ENCODE measurements at places on chromosomes 16 and 17.

DNA sequence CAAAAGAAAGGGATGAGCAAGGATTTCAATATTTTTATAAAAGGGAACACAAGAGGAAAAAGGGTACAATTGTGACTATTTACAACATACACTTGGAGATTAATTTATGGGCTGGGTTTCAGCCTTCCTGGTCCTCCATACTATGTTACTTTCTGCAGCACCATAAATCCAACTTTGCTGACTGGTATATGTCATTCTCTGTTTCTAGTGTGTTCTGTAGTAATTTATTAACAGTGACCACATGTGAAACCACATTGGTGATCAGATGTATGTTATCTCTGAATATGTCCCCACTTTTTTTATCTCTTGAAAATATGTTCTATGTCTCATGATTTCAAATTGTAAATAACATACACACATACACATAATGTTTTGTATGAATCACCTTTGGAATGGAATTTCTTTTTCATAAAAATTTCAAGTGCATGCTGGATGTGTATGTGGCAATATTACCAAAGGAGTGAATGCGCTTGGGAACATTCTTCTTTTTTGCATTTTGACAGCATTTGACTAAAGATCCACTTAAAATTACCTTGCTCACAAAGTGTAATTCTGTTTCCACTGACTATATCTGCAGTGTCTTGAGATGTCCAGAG, 2.9 kb upstream of the LYRM9 start:
- DNase-seq, result no peak

- DNase-seq, result no peak
Measured at GRCh38 chr17:70259400-70259799, 90.1 kb downstream of the KCNJ2 start.

DNA sequence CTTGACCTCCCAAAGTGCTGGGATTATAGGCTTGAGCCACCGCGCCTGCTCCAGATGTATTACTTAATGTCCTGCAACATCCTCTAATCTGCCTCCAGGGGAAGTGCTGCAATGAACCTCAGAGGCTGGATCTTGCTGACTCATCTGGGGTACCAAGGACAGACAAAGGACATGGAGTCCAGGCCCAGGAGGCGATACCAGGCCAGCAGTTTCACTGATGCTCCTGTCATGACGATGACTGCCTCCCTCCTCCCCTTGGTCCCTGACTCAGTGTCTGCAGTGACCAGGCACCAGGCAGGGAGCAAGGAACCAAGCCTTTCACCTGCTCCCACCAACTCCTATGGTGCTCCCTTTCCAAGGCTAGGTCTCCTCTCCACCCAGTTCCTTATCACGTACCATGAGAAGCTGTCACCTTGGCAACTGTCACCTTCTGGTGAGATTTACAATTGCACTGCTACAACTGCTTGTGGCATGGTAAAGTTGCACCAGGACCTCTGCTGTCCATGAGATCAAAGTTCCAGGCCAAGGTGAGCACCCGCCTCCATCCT, 21.6 kb upstream of the PHOSPHO1 start:
- DNase-seq, result no peak

DNA sequence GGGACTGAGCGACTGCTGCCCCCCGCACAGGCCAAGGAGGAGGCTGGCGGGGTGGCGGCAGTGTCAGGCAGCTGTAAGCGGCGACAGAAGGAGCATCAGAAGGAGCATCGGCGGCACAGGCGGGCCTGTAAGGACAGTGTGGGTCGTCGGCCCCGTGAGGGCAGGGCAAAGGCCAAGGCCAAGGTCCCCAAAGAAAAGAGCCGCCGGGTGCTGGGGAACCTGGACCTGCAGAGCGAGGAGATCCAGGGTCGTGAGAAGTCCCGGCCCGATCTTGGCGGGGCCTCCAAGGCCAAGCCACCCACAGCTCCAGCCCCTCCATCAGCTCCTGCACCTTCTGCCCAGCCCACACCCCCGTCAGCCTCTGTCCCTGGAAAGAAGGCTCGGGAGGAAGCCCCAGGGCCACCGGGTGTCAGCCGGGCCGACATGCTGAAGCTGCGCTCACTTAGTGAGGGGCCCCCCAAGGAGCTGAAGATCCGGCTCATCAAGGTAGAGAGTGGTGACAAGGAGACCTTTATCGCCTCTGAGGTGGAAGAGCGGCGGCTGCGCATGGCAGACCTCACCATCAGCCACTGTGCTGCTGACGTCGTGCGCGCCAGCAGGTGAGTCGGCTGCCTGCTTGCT, 5.6 kb upstream of the TMEM88 start:
- no peak for DNase-seq

DNA sequence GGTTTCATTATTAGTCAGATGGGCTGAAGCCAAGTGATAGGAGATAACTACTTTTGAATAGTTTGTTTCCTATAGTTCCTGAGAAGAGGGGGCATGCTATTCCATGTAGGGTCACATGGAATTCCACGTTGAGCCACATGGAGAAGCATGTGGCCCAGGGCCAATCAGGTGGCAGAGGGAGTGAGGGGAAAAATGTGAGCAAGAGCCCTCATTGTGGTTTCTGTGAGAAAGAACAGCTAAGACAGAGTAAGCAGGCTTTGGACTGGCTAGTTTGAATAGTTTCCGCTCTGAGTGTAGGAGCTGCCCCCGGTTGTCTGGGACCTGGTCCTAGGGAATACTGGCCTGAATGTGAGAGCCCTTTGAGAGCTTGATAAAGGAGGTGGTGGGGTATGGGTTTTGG, 69.9 kb upstream of the CNTNAP4 start:
- DNase-seq, result no peak

- DNase-seq, result peak; percentile 94
Measured at GRCh38 chr16:51408357-51408756, 257.3 kb upstream of the SALL1 start.

GRCh38 chr17:67582673-67583081, 135.1 kb upstream of the NOL11 start:
- peak; percentile 91 for DNase-seq

DNA sequence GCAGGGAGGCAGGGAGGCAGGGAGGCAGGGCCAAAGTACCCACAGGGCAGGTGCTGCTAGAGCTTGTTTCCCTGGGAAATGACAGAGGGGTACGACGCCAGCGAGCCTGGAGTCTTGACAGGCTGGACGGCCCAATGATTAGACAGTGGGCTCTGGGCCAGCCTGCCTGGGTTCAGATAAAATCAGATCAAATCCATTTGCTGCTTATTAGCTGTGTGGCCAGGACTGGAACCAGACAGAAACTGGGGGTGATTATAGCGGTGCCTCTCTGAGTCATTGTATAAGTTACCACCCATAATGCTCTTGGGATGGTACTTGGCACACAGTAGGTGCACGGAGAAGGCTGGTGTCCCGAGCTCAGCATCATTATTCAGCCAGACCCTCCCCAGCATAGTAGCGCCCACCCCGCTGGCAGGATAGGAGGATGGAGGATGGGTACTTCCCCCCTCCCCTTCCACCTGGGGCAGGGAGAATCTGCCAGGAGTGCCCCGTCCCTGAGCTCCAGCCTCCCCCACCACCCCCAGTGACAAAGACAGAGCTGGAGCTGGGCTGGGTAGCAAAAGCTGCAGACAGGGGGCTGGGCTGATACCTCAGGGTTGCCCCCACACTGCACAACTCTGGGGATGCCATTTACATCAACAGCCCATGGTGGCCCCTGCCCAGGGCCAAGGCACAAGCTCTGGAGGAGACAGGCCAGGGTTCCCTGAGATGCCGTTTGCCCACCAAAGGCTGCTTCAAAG, 77.6 kb upstream of the TNRC6C start:
- DNase-seq, result no peak

DNA sequence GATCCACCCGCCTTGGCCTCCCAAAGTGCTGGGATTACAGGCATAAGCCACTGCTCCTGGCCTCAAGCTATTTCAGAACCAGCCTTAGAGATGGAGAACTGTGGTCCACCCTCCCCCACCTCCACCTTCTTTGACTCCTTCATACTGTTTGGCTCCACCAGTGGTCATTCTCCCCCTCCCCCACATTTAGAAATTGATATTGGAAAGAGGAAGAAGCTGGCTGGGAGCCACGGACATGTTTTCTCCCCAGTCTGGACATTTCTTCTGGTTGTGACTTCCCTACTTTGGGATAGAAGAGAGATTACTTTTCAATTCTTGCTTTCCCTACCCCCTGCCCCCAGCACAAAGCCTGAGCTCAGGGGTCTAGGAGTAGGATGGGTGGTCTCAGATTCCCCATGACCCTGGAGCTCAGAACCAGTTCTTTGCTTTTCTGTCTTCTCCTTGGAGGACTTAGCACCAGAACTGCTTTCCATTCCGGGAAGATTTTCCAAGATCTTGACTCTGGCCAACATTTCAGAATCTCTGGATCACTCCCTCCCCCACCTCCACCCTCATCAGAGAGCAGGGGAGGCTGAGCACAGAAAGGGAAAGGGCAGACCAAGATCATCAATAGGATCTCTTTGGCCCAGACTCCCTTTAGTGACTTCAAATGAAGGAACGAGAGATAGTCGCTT, 16.3 kb downstream of the CAVIN1 start:
- no peak for DNase-seq

GRCh38 chr16:75742424-75743047, 16.2 kb upstream of the CPHXL start:
- DNase-seq, result no peak

- no peak for DNase-seq
Measured at GRCh38 chr17:17041018-17041521, 1.2 kb upstream of the MPRIP start.

GRCh38 chr17:2863204-2863603, 67.0 kb downstream of the RAP1GAP2 start:
- no peak for DNase-seq

DNA sequence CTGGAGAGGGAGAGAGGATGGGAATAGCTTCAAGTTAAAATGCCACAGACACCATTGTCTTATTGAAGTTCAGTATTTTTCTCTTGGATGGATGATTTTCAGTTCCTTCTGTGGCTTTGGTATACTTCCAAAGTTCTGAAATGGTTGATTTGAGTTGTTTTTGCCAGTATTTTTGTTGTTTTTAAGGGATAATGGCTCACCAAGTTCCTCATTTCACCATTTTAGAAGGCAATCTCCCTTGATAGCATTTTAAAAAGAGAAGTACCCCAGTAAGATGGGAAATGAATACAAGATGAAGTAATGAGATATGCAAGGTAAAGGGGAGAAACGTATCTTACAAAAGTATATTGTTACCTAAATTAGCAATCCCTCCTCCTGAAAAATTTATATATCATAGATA, 18.5 kb upstream of the SPDYE4 start:
- DNase-seq, result no peak

GRCh38 chr17:41393294-41393693, 4.1 kb downstream of the KRT31 start:
- DNase-seq, result no peak

DNA sequence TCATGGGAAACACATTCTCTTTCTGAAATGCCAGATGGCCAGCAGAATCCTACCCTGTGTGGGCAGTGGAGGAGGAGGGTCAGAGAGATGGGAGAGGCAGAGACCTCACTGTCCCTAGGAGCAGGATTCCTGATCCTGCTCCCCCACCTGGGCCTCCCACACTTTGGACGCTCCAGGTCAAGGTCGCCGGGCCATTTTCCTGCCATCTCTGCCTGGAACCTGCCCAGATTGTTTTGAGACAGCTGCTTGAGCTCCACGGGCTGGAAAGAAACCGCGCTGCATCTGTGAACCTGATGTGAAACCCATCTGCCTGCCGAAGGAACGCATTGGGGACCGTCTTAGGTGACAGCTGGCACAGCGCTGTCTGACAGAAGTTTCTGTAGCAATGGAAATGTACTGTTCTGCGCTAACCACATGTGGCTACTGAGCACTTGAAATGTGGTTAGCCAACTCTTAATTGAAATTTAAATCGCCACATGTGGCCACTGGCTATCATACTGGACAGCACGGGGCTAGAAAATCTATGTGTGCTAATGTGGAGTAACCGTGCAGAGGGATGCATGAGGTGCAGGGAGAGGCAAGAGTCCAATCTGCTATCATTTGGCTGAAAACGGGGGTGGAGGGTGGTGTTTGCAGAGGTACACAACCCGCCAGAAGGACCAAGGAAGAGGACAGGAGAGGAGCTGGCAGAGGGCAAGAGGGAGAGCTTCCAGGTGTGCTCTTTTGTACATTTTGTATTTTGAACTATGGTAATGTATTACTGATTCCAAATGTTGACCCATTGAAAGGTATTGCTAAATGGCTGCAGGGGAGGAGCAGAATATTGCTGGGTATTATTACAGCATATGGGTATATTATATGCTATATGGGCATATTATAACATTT, 15.4 kb upstream of the NUBP1 start:
- DNase-seq, result no peak

DNA sequence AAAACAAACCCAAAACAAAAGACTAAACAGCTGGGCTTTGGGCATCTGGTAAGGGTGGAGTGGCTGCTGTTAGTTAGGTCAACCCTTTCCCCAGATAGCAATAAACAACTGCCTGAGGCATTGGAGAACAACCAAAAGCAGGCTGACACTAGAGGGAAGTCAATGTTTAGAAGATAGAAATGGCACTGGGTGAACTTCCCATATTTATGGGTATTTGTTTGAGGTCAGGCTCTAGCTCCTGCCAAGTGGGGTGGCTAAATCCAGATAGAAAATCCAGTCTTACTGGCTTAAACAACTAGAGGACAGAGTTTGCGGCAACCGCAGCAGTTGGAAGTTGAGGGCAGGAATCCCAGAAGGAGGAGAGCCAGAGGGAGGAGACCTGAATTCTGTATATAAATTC, 79.4 kb downstream of the SDK2 start:
- DNase-seq, result no peak

- DNase-seq, result peak; percentile 24
Measured at GRCh38 chr17:15291674-15292361, 26.7 kb upstream of the PMP22 start.

DNA sequence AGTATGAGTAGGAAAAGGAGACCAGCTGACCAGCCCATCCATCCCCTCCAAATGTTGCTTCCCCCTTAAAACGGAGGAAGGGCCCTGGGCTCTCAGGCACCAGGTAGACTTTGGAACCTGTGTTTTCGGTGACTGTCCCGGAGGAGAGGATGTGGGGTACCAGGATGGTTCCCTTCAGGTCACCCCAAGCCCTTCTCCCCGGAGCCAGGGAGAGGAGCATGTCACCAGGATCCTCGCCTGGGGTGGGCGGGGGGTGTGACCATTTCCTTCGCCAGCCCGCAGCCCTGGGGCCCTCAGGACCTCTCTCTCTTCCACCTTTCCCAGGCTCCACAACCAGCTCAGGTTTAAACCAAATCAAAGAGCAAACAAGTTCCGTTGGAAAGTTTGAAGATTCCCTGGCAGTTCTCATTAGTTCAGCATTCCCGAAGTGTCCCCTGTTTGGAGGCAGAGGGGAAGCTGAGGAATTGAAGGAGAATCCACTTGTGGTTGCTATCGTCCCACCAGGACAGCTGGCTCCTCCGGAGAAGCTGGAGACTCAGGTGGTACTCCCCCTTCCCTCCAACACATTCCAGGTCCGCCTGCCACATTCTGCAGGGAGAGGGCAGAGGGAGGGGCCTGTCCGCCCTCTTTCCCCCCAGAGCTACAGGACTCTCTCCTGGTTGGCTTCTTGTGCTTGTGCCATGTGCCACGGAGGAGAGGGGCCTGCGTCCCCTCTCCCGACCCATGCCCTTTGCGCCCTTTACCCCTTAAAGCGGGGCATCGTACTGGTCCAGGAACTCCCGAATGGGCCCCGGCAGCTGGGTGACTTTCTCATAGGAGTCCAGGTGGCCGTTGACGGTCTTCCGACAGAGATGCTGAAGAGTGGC, 2.0 kb downstream of the SOCS3 start:
- DNase-seq, result no peak

- DNase-seq, result no peak
Measured at GRCh38 chr17:49490276-49490675, 4.8 kb upstream of the NGFR start.

- peak; percentile 51 for DNase-seq
Measured at GRCh38 chr17:57924677-57925076, 30.5 kb downstream of the CUEDC1 start.
